ENCODE measurements at places on chromosomes 12 and 14.

GRCh38 chr12:104155711-104156555, 17.9 kb upstream of the NFYB start:
- no peak for DNase-seq

DNA sequence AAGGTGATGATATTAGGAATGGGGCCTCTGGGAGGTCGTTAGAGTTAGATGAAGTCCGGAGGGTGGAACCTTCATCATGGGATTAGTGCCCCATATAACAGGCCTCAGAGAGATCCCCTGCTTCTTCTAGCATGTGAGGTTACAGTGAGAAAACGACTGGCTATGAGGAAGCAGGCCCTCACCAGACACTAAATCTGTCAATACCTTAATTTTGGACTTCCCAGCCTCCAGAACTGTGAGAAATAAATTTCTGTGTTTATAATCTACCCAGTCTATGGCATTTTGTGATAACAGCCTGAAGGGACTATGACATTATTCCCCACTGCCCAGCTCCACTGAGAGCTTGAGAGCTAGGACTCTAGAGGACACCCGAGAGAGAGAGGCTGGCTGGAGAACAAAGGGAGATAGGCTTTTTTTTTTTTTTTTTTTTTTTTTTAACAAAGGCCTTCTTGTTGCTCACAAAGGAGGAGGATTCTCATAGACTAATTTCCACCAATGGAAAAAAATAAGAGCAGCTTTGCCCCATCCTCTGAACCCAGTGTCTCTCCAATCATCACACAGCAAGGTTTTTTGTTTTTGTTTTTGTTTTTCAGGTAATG, 87.8 kb upstream of the EEA1 start:
- no peak for DNase-seq

GRCh38 chr12:108907839-108908351, 28.0 kb downstream of the DAO start:
- DNase-seq: peak; percentile 43

DNA sequence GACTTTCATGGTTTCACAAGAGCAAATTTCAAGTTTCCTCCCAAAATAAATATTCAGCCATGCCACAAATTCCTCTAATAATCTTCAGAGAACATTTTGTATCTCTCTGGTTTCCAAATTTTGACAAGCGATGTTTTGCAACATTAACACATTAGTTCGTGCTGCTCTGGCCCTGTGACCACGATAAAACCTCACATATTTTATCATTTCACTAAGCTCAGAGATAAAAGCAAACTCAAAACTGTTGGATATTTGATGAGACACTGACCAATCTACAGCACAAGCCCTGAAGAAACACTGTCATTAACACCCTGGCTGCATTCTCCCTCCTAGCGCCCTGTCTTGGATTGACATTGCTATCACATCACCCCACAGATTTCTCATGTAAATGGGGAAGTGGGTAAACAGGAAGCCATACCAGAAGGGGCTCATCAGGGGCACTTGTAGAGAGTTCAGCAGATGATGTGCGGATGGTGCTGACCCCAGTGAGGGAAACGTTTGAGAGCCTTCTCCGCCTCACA, 264.3 kb downstream of the PRKD1 start:
- DNase-seq: no peak

DNA sequence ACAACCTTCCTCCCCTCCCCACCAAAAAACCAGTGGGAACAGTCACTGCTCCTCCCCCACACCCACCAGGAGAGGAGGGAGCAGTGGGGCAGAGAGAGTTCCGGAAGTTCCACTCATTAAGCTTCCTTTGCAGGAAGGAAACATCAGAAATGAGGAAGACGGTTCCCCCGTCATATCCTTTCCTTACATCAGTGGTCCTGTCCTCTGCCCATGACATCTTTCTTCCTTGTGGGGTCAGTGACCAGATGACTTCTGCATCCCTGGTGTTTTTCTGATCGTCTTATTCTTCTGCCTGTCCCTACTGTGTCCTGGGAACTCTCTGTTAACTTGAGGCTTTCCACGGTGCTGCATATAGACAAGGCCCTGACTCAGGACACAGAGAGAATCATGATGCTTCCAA, 40.8 kb upstream of the SPTLC2 start:
- no peak for DNase-seq

- DNase-seq: peak; percentile 41
Observed at GRCh38 chr12:93766796-93767523, 89.8 kb downstream of the CRADD start.

GRCh38 chr14:56555921-56556570, 23.6 kb upstream of the TMEM260 start:
- peak; percentile 74 for DNase-seq

DNA sequence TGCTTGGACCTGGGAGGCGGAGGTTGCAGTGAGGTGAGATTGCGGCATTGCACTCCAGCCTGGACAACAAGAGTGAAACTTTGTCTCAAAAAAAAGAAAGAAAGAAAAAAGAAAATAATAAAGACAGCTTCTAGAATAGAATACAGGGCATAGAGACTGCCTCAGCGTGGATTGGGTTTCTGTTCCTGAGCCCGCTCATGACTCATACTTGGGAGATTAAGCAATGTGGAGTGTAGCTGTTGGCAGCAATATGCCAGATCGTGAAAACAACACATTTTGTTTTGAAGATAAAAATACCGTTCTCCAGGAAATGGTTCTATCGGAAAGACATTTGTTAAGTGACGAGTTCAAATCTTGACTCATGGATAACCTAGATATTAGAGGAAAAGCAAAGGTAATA, 67.2 kb downstream of the GLT1D1 start:
- no peak for DNase-seq

- peak; percentile 29 for DNase-seq
Observed at GRCh38 chr12:70719672-70720420, 82.6 kb upstream of the PTPRB start.

- DNase-seq: peak; percentile 54
Observed at GRCh38 chr12:62438098-62438692, 28.4 kb upstream of the MON2 start.

- DNase-seq: no peak
Observed at GRCh38 chr14:59629444-59630287, 53.1 kb upstream of the CCDC175 start.

- no peak for DNase-seq
Observed at GRCh38 chr14:42710071-42710470, 1103.4 kb downstream of the LRFN5 start.

DNA sequence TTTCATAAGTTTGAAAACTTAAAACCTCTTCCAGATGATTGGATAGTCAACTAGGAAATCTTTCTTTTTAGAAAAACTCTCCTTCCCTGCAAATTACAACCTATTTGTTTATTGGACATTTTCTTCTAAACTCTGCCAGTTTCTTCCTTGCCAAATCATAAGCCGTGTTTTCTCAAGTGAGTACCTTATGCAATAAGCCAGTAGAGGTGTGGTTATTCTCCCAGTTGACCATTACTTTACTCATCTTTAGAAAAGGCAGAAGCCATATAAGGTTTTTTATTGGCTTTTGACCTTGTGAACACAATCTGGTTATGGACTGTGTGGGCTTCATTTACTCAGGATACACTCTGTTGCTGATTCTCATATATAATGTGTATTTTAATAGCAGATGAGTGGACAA, 14.6 kb downstream of the ACTR6 start:
- DNase-seq: no peak

DNA sequence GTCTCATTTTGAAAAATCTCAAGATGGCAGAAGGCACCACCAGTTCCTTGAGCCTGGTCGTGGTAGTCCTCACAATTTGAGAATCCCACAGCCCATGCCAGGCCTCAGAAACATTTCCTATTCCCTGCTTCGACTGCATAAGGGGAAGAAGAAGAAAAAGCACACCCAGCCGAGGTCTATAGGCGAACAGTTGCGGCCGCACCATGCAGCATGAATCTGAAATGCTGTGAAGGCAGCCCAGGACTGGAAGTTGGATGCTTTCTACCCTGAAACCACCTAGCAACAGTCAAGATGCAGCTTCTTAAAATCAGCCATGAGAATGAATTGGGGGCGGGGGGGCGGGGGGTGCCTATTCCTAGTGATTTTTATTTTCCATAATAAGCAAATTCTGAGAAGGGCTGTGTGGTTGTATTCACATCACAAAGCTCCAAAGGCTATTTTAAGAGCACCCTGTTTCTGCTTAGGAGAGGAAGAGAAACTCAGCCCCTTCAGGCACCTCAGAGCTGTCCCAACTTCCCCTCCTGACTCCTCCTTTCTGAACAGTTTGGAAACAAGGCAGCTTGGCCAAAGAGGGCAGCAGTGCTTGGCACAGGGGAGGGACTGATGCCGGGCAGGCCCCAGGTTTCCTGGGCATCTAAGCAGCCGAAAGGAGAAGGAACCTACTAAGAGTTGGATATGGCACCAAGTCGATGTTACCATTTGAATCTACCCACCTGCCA, 172.5 kb upstream of the FOXN3 start:
- no peak for DNase-seq

- DNase-seq: no peak
Observed at GRCh38 chr12:20119596-20120402, 248.5 kb upstream of the PDE3A start.

DNA sequence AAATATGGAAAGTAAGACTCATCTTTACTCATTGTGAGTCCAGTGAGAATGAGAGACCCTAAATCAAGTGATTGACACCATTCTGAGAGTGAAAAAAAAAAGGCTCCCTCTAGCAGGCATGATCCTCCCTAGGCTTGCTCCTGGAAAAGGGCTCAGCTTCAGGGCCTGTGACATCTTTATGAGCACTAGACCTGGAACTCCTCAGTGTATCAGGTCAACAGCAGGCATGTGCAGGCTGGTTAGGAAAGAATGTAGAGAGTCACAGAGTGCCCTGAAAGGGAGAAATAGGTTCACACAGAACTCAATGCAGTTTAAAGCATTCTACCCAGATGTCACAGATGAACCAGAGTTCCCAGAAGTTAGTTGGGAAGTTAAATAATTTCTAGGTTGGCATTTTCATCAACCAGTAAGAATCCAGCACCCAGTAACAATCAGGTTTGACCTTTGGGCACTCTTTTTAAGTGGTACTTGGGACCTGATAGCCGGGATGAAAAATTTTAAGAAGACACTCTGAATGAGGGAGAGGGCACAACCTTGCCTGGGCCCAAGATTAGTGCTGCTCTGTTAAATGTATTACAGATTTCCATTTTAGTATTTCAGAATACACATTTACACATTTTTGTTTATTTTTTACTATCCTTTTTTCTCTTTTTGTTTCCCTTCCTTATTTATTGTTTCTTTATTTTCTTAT, 828.8 kb downstream of the C12orf50 start:
- DNase-seq: no peak

GRCh38 chr12:57717131-57717530, 21.4 kb downstream of the AGAP2 start:
- no peak for DNase-seq

DNA sequence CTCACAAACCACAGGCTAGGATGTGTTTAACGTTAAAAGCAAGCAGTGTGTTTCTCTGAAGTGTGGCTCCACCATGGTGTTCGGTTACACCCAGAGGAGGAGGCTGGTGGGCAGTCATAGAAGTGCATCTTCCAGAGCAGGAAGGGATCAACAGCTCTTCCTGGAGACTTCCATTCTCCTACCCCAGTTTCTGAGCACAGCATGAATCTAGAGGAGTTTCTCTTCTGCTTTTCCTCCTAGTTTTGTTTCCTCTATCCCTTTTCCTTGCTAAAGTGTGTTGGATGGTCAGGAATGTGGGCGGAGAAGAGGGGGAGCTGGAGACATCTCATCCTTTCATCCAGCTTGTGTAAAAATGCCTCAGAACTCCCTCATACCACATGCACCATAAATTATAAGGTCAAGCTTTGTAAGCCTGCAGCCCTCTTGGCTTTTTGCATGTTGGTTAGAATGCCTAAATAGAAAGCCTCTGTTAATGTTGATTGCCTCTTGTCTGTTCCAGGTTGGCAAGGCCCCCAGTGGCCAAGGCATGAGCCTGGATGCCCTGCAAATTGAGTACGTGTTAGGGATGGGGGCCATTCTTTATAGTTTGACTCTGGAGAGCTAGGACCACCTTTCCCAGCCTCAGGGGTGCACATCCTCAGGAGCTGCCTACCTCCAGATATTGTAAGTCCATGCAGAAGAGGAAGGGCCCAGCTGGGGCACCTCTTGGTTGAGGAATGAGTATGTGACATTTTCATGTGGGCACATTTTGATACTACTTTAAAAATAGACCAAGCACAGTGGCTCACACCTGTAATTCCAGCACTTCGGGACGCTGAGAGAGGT, 4.0 kb upstream of the CKAP4 start:
- peak; percentile 30 for DNase-seq

- DNase-seq: no peak
Observed at GRCh38 chr12:113405694-113406093, 2.0 kb upstream of the SDS start.

DNA sequence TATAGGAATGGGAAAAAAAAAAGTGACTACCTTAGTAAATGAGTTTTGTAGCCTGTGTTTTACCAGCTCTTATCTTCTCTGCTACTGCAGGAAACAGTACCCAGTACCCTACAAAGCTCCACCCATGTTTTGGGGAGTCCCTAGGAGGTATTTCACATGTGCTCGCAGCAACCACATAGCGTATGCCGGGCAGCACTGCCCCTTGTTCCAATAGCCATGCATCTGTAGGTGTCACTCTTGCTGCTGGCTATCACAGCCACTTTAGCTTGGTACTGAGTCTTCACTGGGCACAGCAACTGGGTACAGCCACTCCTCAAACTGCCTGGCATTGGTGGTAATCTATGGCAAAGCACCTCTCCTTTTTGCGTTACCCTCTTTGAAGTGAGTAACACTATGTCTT, 2.0 kb upstream of the MDM1 start:
- peak; percentile 19 for DNase-seq

DNA sequence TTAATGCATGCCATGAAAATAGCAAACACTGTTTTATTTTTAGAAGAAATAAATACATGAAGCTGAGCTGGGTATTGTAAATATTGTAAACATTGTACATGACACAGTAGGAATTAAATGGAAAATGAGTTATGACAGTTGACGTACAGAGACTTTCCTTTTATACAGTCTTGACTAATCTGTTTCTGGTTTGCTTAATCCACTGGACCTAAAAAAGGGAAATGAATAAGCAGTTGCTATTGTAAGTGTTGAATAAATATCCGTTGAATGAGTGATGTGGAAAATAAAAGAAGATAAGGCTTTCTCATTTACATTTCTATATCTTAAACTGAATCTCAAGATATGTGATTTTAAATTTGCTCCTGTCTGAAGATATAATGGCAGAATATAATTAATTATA, 15.0 kb downstream of the PMCH start:
- DNase-seq: no peak

DNA sequence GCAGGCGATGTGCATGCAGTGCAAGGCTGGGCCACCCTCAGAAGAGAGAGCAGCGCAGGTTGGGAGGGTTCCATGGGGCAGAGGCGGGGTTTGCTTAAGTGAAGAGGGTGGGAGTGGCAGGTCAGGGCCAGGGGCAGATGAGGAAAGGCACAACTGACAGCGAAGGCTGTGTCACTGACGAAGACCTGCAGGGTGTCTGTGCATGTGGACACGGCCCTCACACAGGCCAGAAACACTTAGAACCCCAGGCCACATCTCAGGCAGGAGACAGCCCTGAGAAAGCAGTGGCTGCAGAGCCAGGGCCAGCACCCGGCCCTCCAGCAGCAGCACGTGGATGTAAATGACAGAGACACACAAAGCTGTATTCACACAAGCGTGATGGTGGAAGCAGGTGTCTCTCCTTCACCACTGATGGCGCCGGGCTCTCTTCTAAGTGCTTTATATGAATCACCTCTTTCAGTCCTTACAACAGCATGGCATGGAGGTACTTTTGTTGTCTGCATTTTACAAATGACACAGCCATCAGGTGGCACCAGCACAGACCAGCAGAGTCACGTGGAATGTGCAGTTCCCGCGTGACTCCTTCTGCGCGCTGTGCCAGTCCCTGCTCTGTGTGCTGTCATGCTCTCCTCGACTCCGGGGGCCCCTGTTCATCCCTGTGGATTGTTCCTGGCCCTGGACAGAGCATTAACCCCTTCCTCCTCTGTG, 54.6 kb downstream of the TSPAN11 start:
- DNase-seq: no peak
